ENCODE measurements at places on chromosomes 11 and 22.

DNA sequence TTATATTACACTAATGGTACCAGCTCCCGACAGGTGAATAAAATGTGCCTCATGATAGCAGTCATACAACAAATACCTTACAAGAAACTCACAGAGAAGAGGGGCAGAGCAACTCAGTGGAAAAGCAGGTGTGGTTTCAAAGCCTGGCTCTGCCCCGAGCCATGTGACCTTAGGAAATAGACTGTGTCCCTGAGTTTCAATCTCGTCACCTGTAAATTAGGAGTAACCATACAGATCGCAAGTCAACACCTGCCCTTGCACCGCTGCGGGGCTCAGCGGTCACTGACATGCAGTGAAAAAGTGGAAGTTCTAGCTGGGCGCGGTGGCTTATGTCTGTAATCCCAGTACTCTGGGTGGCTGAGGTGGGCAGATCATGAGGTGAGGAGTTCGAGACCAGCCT lies 11.9 kb upstream of the MRTFA start:
- DNase-seq: no peak

GRCh38 chr11:132310390-132311375 lies 940.3 kb downstream of the NTM start:
- no peak for DNase-seq

GRCh38 chr11:19892387-19892786 lies 179.8 kb downstream of the NAV2 start:
- DNase-seq: no peak

DNA sequence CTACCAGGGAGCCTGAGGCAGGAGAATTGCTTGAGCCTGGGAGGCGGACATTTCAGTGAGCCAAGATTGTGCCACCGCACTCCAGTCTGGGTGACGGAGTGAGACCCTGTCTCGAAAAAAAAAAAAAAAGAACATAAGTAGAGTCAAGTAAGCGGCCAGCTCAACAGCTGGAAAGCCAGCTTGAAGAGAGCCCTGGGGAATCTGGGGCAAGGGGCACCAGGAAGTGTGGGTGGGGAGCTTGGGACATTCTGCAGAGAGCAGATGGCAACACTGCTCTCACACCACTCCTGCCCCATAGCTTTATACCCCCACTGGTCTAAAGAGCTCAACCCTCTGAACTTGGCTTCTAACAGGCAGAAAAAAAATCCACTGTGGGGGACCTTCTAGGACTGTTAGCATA lies 505.6 kb downstream of the BUD13 start:
- DNase-seq: no peak

- DNase-seq: no peak
Measured at GRCh38 chr11:2388431-2389376, 11.6 kb downstream of the CD81 start.

DNA sequence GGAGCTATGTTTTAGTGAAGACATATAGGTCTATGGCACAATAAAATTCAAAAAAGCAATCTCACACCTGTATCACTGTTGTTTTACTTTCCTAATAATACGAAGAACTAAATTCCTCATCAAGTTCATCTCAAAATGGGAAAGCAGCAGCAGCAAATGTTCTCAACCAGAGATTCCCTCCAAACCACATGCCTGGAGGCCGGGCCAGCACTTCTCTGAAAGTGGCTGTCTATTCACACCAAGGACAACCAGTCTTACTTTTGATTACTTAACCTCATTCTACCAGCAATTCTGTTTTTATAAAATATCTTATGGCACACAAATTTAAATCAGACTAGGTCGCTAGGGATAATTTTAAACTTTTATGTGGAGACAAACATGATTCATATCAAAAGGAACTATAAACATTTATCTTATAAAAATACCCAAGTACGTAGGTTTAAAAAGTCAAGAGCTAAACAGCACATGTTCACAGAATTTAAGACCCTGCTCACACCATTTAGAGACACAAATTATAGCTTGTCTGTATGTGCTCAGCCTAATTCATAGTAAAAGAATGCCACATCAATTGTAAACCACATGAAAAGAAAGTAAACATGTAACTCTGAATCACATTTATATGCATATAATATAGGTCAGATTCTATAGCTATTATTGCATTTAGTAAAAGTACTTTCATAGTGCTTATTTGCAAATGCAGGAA lies 46.1 kb downstream of the RRAS2 start:
- no peak for DNase-seq

DNA sequence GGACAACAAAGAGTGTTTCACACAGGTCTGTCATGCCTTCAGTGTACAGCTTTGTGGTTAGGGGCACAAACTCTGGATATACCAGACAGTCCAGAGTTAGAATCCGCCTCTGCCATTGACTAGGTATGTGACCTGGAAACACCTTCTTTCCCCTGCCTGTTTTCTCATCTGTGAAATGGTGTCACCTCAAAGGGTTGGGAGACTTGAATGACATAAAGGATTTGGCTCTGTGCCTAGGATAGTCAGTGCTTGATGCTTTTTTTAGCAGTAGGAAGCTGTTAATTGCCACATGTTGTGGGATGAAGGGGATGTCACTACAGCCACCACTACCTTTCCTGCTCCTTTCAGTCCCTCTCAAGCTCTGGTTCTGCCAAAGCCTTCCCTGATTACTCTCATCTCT lies 17.4 kb upstream of the LRRC55 start:
- no peak for DNase-seq

DNA sequence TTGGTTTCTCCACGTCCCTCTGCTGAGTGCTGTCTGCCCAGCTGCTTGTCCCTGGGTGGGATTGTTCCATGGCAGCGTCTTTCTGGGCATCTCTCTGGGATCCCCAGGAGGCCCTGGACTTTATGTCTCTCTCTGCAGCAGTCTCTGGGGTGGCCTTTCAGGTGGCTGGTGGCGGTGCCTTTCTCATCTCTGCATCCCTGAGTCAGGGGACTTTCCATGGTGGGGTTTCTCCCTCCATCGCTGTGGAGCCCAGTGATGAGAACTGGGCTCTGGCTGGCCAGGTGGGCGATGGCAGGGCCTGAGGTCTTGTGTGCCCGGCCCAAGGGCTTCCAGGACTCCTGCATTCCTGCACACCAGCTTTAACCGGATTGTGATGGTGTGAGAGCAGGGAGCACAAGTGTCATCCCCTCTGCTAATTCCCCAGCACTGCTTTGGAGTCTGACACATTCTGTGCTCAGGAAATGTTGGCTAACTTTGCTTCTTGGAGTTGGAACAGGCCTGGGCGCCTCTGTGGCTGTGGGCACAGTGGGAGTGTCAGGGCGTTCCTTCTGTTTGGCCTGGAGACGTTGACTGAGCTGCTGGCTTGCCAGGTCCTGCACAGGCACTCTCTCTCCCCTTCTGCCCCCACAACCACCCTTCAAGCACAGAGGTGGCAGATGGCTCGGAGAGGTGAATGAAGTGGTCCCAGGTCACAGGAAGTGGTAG lies 27.9 kb downstream of the FAM83F start:
- DNase-seq: no peak

- DNase-seq: no peak
Measured at GRCh38 chr22:23261900-23262450, 81.7 kb downstream of the BCR start.

DNA sequence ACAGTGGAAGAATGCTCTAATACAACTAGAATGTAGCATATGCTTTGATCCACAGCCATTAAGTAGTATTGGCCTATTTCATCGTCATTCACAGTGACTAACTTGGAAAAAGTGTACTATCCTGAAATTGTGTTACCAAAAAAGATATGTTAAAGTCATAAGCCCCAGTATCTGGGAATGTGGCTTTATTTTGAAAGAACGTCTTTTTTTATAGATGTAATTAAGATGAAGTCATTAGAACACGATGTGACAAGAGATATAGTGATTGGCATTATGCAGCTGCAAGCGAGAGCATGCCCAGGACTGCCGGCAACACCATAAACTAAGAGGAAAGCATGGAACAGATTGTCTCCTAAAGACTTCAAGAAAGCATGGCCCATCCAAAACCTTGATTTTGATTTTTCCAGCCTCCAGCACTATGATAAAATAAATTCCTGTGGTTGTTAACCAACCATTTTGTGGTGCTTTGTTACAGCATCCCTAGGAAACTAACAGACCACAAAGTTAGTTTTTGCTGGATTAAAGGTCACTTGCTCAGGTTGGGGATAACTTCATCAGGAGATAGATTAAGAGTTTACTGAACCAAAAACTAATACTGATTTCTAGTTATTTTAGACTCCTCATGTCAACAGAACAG lies 870.6 kb upstream of the LRRC4C start:
- no peak for DNase-seq

- no peak for DNase-seq
Measured at GRCh38 chr22:37557321-37558001, 2.8 kb upstream of the CDC42EP1 start.

GRCh38 chr11:73983741-73984538 lies 1.3 kb upstream of the UCP2 start:
- DNase-seq: no peak

GRCh38 chr11:111097191-111097590 lies 148.3 kb upstream of the POU2AF2 start:
- DNase-seq: peak; percentile 31

Data from heart left ventricle (tissue), 16 donors.